ENCODE measurements at places on chromosomes 12 and 14. TPM values are rescaled to one million over a fixed set of nuclear protein-coding genes. Genes with fewer than 3 reads are reported as not detected.

DNA sequence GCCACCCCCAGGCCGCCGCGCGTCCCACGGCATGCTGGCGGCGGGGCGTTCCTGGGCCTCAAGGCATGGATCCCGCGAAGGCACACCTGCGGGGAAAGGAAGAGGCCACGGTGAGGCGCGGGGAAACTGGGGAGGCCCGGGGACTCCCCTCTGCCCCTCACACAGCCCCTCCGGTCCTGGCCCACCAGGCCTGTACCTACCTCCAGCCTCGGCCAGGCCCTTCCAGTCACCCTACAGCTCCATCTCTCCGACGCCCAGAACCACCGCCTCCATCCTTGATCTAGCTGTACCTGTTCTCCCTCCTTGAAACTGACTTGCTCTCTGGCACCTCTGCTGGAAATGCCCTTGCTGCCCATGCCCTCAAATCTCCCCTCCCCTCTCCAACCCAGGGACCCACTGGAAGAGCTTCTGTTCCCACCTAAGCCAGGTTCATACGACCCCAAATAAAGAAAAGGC lies 1.7 kb downstream of the ANKRD9 start:
- no peak for DNase-seq

DNA sequence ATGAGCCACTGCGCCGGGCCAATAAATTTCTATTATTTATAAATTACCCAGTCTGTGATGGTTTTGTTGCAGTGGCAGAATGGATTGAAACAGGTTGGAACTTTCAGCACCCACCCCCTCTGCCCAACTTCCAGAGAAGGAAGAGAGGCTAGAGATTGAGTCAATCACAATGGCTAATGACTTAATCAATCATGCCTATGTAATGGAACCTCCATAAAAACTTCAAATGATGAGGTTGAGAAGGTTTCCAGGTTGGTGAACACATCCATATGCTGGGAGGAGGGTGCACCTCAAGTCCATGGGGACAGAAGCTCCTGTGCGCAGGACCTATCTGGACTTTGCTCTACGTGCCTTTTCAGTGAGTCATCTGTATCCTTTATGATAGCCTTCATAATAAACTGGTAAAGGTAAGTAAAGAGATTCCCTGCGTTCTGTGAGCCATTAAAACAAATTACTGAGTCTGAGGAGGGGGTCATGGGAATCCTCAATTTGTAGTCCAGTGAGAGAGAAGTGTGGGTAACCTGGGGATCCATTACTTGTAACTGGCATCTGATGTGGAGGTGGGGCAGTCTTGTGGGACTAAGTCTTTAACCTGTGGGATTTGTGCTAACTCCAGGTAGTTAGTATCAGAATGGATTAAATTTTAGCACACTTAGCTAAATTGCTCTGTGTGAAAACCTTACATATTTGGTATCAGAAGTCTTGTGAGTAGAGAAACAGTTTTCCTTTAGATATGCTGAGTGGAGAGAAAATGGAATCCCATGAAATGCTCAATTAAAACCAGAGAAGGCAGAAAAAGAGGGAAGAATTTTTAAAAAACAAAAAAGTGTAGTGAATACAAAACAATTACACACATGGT lies 11.7 kb upstream of the NGDN start:
- no peak for DNase-seq

DNA sequence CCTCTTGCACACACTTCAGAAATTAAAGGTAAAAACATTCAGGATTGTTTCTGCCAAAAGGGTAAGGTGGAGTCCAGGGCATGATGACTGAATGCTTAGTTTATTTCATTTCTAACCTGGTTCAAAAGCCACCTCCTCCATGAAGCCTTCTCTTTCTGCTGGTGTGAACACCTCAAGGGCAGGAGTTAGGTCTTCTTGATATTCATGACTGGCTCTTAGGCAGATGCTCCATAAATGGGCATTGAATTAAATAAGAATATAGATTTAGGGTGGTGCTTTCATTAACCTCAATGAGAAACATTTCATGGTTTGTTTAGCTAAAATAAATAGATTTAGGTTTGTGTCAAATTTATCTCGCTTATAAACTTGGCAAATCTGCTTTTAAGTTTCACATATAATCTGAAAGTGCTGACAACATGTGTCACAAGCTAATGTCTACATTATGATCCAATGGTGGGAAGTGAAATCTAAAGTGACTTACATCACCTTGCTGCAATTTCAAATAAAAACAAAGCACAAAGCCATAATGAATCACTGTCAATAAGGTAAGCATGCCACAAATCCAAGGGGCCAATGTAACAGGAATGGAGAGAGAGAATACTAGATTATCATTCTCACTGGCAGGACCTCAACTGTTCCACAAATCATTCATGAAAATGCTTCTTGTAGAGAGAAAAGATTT lies 72.7 kb upstream of the GRIP1 start:
- no peak for DNase-seq

DNA sequence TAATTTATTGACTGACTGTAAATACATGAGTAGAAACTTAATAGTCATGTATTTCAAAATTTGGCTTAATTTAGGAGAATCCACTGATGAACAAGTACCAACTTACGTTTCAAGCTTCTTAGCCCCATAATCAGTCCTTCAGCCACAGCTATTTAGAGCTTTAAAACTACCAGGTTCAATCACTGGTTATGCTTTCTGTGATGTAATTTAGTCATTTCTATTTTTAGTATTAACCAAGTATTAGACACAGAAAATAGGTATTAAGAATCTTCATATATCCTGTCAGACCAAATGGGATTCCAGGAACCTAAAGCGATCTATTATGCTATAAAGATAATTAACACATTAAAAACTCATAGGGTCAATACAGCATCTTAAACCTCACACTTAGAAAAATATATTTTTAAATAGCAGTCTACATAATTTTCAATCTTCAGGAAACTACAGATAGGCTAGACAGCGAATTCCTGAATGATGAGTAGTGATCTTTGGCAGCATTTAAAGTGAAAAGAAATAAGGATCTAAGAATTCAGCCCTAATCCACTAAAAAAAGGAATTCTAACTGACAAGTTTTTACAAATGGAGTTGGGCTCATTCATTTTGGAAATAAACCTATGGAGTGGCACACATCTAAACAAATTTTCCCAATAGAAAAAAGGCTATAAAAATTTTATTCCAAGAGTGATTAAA lies 51.5 kb downstream of the ZC3H14 start:
- DNase-seq = no peak

DNA sequence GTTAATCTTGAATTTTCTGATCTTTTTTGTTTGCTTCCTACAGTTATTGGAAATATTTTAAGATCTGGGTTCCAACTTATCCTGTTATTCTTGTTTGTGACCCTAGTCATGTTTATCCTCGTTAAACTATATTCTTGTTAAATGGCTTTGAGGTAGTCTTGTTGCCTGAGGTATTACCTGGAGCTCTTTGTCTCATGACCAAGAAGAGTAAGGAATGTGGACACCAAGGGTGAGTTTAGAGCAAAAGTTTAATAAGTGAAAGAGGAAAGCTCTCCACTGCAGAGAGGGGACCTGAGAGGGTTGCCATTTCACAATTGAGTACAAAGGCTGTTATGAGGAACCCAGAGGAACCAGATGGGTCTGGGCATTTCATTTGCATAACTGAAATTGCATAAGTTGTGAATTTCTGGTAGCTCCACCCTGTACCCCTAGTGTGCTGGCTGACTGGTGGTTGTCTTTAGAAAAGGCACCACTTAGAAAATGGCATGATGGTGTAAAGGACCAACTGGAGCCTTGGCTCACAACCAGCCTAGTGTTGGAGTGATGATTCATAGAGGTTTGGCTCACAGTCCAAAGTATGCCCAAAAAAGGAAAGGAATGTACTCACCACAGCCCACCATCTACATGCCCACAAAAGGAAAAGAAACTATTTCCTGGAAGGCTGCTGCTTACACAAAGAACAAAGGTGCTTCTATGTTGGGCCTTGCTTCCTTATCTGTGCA lies 36.7 kb upstream of the RESF1 start:
- no peak for DNase-seq

- peak; percentile 57 for DNase-seq
Observed at GRCh38 chr14:64671591-64671990, 32.6 kb upstream of the PLEKHG3 start.

PZP gene
- 2.4 TPM for polyA plus RNA-seq

PPM1H gene
- polyA plus RNA-seq = 12.7 TPM

AGAP2 gene
- 0.52 TPM for polyA plus RNA-seq

CD163 gene
- polyA plus RNA-seq = 22.7 TPM

CABP1 gene
- 2.7 TPM for polyA plus RNA-seq

CLEC4E gene
- 0.53 TPM for polyA plus RNA-seq

TAS2R19 gene
- 1.8 TPM for polyA plus RNA-seq
